ENCODE measurements at places on chromosomes 16 and 17.
A peak's percentile ranks its signal among the peaks of the same experiment; 100 is the strongest.

GRCh38 chr17:36182176-36183000 is 6.0 kb upstream of the TBC1D3B start:
- DNase-seq, result no peak

DNA sequence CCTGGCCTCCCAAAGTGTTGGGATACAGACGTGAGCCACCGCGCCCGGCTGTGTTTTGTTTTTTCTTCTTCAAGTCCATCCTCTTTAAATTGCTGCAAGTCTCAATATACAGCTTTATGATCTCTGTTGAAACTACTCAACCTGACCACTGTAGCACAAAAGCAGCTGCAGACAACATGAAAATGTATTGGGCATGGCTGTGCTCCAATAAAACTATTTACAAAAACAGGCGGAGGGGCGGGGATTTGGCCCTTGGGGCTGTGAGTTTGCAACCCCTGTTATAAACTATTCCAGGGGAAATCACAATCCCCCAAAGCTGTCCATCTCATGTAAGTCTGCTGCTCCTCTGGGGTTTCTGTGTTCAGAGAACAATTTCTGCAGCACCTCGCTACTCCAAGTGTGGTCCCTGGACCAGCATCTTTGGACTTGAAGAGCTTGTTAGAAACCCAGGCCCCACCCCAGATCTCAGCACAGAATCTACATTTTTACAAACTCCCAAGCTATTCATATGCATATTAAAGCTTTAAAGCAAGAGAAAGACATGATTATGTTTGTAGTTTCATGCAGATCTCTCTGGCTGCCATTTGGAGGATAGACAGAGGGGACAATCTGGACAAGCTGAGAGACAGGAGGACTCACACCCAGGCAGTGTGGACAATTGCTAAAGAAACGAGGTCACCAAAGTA is 33.6 kb downstream of the TEKT5 start:
- no peak for DNase-seq

- DNase-seq, result peak; percentile 49
Observed at GRCh38 chr17:6509031-6509771, 47.2 kb downstream of the PITPNM3 start.

DNA sequence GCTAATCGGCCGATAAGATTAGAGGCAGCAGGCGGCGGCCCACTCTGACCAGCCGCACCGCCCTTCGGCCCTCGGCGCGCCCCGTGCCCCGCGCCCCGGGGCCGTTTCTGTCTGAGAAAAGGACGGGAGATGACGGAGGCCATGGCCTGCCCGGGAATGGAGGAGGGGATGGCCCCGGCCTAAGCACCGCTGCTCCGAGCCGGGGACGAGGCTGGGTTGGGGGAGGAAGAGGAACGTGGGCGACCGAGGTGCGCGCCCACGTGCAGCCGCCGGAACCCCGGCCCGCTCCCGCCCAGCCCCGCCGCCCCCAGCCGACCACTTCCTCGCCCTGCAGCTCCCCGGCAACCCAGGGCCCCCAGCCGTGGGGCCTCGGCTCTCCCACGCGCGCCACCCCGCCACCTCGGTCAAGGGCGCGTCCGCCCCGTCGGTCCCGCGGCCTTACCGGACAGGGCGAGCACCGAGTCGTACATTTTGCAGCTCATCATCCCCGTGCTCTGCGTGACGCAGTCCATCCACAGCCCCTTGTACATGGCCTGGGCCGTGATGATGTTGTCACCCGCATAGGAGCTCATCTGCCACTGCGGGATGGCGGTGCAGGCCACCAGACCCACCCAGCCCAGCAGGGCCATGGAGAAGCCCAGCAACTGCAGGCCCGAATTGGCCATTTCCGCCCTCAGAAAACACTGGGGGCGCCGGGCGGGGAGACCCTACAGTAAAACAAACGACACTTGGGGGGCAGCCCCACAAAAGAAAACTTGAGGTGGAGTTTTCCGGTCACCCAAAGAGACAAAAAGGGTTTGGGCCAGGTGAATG is 693 bp downstream of the CLDN7 start:
- DNase-seq, result no peak

GRCh38 chr17:46053911-46054534 is 55.0 kb downstream of the STH start:
- no peak for DNase-seq

DNA sequence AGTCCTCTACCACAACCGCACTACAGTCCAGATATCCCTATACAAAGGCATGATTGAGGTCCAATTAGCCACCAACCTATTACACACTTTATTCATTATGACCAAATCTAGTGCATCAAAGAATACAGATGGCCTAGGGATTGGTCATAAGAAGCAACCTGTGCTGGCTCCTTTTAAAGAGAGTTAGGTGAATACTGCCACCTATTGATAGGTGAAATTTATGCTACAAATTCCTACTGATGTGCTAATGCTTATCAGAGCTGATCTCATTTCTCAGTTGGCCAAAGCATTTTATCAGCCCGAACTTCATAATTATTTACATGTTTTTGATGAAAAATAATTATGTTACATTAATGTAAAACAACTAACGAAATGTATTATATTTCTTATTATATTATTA is 166.3 kb downstream of the ANKFN1 start:
- no peak for DNase-seq

- DNase-seq, result no peak
Observed at GRCh38 chr16:58012481-58012880, 11.3 kb downstream of the USB1 start.

- no peak for DNase-seq
Observed at GRCh38 chr17:30517786-30518185, 40.6 kb downstream of the GOSR1 start.

DNA sequence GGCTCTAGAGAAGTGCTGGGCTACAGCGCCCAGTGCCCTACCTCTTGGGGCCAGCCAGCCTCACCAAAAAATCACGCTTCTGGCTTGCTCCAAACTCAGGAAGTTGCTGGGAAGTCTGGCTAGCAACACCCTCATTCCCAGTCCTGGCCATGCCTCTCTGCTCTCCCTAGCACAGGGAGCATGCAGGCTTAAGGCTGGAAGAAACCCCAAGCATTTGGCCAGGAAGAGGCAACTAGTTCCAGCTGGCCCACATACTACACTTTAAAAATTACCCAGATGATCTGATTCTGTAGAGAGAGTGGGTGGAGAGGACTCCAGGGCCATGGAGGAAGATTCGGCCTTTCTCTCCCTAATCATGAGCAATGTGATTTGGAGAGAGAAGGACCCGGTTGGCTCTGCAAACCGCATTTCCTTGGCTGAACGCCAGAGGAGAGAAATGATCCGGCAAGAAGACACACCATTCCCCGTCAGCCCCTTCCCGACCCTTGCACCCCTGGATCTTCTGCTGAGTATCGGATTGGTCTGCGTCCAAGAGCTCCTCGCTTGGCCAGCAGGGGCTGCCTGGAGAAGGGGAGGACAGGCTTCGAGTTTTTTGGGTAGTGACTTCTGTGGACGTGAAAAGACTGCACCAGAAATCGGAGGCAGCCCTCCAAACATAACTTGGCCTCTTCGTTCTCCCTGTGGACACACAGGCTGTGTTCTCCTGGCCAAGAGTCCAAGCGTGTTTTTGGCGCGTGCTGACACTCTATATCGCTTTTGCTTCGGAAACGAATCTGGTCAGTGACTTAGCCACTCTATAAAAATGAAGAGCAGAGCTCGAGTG is 406.3 kb downstream of the WWOX start:
- DNase-seq, result peak; percentile 78

- peak; percentile 46 for DNase-seq
Observed at GRCh38 chr17:44360826-44361225, 2.8 kb downstream of the FAM171A2 start.

- DNase-seq, result peak; percentile 86
Observed at GRCh38 chr16:15874745-15875314, 13.6 kb downstream of the CEP20 start.

GRCh38 chr16:2223942-2224486 is 623 bp downstream of the E4F1 start:
- no peak for DNase-seq

DNA sequence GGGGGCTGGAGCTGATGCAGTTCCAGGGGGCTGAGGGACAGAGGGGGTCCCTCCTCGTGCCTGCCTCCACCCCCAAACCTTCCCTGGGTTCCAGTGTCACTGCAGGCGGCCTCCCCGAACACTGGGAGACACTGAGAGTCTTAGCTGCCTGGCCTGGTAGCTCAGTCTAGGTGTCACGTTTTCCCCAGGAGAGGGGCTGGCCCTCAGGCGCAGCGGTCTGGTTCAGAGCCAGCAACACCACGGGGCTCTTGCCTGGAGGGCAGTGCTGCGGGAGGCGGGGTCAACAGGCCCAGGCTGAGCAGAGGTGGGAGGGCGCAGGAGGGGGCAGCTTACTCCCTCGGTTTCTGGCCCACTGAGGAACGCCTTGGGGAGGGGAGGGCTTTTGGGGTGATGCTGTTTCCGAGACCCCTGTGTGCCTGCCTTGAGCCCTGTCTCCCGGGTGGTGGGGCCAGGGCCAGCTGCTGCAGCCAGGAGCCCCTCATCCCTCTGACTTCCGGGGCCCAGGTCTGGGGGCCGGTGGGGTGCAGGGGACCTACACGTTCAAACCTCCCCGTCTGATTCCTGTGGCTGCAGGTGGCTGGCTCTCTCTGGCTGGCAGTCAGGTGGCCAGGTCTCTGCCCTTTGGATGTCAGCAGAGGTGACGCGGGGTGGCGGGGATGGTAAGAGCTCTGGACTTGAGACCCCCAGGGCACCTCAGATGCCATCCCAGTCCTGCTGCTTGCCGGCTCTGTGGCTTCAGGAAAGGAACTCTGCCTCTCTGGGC is 89.3 kb upstream of the GSE1 start:
- no peak for DNase-seq
